Activated naive CD4-positive, alpha-beta T cell treated with anti-CD3 and anti-CD28 coated beads, Interleukin-2, amount 50 U/mL, for 16 hours (primary cell): ENCODE measurements at places on chromosomes 7 and 10.
A peak's percentile ranks its signal among the peaks of the same experiment; 100 is the strongest.

DNA sequence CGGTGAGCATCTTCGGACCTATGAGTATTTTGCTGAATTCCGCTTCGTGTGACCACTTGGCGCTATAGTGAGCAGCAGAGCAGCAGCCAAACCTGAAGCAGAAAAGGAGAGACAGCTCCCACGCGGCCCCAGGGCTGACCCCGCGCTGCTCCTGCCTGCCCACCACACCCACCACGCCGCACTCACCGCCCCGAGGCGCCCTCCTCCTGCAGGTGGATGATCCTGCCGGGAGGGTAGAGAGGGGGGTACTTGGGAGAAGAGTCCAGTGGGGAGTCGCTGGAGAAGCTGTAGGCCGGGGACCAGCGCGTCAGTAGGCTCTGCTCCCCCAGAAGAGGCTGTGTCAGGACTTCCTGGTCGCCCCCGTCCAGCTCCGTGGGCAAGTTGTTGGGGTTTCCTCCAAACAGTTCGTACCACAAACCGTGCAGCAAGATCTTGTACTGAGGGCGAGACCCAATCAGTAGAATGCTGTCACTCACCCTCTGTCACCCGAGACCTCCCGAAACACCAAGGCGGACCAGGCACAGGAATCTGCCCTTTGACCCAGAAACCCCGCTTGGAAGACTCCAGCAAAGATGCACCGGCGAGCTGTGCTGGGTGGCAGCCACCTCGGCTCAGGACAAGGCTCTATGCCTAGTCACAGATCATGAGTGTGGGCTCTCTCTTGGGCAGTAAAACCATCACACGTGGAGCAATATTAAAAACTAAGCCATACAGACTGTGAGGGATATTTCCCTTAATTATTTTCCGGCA is 37.6 kb downstream of the DAGLB start:
- no peak for DNase-seq

DNA sequence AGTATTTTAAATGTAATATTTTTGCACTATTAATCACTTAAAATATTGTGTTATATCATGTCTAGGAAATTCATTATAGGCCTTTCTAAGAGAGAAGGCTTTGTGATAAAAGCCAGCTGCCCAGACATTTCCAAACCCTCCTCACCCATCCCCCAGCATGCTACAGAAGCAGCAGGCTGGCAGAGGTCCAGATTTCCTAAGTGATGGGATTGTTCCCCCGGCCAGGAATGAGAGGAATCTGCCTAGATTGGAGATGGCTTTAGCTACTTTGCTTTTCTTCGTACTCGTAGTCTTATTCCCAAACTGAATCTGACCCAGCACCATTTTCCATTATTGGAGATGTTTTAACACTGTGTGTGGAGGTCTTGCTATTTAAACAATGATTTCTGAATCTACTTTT is 29.4 kb downstream of the CDK14 start:
- no peak for DNase-seq

DNA sequence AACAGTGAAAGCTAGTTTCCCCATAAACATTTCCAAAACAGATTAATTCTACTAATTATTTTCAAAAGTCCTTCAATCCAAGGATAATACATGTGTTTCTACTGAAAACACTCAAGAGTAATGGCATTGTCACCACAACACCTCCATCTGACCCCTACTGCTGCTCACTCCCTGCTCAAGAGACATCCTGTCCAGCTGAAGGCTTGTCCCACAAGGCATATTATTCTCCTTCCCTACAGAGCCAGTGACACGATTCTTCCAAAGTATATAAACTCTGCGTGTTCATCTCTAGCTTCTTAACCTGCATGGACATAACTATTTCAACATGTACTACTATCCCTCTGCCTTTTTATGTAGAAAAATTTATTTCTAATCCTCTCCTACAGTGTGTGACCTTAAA is 182.1 kb downstream of the CPEB3 start:
- no peak for DNase-seq

- DNase-seq: peak; percentile 91
These were observed at the start of gene FASTK for GRCh38 chr7:151080522-151081169. Gene FASTK (minus strand): TSS chr7:151080809. CDS start chr7:151080766, 43 bp downstream.

- no peak for DNase-seq
These were observed 24.8 kb upstream of the ZNF800 start for GRCh38 chr7:127417346-127417745.

DNA sequence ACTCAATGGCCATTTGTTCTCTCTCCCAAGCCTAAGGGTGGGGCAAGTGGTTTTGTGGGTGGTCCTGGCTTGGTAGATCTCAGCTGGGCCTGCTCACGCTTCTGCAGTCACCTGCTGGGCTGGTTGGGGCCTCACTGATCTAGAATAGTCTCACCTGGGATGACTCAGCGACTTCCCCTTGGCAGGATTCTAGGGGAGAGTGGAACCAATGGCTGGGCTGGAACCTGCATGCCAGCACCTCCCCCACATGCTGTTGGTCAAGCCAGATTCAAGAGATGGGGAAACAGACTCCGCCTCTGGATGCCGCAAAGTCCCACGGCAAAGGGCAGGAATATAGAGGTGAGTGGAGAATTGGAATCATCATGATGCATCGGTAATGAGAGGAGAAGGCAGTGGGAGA is 292.9 kb upstream of the NPVF start:
- no peak for DNase-seq

GRCh38 chr10:78354101-78354500 is 320.4 kb downstream of the RPS24 start:
- no peak for DNase-seq

DNA sequence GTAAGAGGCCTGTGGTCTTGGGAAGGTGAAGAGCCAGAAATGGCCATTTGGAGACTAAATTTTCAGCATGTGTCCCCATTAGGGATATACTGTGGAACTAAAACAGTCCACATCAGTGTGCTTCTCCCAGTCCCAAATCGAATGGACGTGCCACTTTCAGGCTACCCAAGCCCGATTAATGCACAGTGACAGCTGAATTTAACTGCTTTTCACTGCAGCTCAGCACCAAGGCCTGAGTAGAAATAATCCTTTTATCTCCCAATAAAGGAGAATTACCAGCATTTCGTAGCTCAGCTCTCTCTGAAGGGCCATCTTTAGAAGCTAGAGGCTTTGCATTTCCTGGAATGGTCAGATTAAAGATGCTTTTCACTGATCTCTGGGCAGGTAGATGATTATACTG is 183.3 kb downstream of the NPSR1 start:
- DNase-seq: no peak

- DNase-seq: no peak
These were observed 238.4 kb downstream of the ARHGAP21 start for GRCh38 chr10:24485304-24485703.

DNA sequence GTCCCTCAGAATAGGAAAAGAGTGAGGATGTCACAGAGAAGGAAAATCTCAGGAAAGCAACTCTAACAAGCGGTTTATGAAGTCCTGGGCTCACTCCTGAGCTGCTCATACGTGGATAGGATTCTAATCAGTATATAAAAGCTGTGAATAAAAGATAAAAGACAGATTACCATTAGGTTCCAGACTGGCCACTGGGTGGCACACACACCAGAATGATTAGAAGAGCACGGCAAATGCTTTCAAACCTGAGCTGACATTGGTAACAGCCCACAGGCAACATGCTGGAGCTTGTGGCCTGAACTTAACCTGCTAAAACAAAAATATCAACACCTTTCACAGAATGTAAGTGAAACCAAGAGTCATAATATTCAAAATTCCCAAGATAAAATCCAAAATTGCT is 370.8 kb downstream of the GRID1 start:
- DNase-seq: no peak

DNA sequence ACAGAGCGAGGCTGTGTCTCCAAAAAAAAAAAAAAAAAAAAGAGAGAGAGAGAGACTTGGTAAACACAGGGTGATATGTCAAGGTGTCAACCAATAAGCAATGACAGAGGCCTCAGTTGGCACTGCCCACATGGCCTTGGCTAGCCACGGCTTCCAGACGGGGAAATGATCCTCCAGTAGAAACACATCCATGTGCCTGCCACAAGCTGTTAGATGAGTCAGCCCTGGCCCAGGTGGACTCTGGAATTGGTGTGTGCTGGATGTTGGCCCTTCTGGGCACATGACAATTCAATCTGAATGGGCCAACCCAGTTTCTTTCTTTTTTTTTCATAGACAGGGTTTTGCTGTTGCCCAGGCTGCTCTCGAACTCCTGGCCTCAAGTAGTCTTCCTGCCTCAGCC is 13.7 kb downstream of the RFC2 start:
- DNase-seq: no peak

DNA sequence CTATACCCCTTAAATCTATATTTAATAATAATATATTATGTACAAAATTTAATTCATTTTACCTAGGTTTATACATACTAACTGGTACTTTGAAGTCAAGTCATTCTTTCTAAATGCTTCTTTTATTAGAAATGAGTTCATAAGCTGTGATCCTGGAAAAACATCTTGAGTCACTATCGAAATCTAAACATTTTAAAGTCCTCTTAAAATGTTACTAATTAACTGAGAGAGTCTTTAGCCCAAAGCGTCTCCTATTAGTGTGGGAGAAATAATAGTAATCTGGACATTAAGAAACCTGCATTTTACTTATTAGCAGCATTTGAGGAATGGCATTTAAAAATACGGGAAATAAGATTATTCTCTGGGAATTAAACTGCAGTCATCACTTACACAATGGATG is 142.7 kb downstream of the CTNNA3 start:
- DNase-seq: no peak

DNA sequence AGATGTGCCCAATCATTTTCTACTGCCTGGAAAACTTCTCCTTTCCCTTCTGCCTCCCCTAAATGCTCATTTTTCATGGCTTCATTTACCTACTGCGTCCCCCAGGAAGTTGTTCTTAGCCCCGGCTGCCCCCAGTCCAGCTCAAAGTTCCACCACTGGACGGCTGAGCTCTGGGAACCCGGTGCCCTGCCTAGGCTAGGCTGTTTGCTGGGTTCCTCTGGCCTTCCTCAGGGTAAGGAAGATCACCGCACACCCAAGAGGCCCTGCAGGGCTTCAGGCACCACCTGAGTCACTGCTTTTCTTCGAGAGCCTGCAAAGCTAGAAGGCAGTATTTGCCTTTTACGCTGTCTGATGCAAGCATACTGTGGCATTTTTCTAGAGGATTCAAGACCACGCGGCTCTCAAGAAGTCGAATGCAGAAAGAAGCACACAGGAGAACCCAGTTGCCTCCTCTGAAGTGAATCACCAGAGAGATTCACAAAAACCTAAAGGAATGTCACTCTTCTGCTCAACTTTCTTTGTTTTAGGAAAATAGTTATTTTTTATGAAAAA is 46.7 kb upstream of the ZMIZ1 start:
- no peak for DNase-seq

DNA sequence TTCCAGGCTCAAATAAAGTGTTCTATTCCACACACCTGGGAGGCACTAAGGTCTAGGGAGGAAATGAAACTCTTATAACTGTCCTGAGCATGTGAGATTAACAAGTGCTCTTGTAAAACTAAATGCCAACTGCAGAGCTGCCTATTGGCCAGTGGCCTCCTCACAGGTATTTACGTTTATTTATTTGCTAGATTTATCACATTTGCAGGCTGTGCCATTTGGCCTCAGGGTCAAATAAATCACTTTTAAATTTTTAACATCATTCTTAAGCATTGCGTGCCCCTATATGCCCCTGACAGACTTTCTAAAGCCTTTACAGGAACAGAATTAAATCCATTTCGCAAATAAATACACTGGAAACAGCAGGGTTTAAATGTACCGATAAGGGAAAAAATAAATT is 381.8 kb upstream of the NFE2L3 start:
- no peak for DNase-seq

DNA sequence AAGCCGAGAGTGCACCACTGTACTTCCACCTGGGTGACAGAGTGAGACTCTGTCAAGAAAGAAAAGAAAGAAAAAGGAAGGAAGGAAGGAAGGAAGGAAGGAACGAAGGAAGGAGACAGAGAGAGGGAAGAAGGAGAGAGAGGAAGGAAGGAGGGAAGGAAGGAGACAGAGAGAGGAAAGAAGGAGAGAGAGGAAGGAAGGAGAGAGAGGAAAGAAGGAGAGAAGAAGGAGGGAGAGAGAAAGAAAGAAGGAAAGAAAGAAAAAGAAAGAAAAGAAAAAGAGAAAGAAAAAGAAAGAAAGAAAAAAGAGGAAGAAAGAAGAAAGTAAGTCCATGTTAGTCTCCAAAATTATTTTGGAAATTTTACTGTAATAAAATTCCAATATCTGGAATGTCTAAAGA is 33.4 kb upstream of the RSBN1L start:
- no peak for DNase-seq

GRCh38 chr7:44735403-44736165 is 13.1 kb upstream of the ZMIZ2 start:
- peak; percentile 28 for DNase-seq

DNA sequence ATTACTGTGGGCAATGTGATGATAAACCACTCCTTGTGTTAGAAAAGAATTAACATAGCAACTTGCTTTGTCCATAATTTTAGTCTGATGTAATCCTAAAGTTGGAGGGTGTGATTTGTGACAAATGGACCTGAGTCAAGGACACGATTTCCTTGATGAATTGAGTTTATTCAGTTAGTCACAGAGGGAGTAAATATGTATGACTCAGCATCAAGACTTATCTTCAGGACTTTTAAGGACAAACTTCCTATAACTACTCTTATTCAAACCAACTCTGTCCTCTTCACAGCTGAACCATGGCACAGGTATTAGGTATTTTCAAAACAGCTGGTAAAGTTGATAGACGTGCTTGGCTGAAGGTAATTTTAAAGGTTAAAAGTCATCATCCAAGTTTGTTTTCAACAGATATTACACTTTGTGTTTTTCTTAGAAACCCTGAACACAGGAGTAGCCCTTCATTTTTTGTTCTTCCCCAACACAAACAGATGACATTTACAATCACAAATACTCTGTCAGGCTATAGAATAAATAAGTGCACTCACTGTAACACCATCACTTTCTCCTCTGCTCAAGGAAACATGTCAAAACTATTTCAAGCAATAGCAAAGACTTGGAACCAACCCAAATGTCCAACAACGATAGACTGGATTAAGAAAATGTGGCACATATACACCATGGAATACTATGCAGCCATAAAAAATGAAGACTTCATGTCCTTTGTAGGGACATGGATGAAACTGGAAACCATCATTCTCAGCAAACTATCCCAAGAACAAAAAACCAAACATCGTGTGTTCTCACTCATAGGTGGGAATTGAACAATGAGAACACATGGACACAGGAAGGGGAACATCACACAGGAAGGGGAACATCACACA is 54.5 kb downstream of the COA1 start:
- no peak for DNase-seq

GRCh38 chr10:58755677-58756076 is 243.0 kb downstream of the BICC1 start:
- DNase-seq: no peak

DNA sequence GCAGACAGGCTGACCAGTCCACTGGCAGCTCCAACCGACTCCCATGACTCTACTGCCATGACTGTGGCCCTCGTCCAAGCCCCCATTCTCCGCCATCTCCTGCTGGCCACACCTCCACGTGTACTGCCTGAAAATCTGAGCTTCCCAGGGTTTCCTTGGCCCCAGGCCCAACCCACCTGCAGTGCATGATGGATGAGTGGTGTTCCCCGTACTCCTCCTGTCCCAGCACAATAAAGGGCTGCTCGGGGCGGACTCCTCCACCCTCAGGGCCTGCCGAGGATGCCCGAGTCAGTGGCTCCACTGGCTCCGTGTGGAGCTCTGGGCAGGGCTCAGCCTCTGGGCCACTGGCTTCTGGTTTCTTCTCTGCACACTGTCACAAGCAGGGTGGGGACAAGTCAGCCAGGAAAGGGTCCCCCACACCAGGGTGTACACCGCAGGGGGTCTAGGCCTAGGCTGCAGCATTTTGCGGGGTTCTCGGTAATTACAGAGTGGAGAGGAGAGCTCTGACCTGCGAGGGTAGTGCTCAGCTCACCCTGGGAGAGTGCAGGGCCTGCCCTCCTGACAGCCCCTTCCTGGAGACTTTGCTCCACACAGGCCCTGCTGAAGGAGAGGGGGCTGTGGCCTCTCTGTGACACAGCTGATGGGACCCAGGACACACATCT is 15.2 kb downstream of the WDR91 start:
- DNase-seq: no peak
